ENCODE measurements at places on chromosomes 13 and 19. TPM values are rescaled to one million over a fixed set of nuclear protein-coding genes. Genes with fewer than 3 reads are reported as not detected.
A peak's percentile ranks its signal among the peaks of the same experiment; 100 is the strongest.

The SLC1A6 gene
- total RNA-seq, result 6.7 TPM

The CEACAM3 gene
- total RNA-seq, result 3.4 TPM

The ACER1 gene
- total RNA-seq, result not detected

The PSG4 gene
- 17.8 TPM for total RNA-seq

The WDR62 gene
- 1.2 TPM for total RNA-seq

The ZNF155 gene
- 7.5 TPM for total RNA-seq

The GFY gene
- not detected for total RNA-seq

The FCHO1 gene
- 16.1 TPM for total RNA-seq

The CYP4F3 gene
- total RNA-seq, result 0.96 TPM

The FOXO1 gene
- total RNA-seq, result 24.8 TPM

- no peak for DNase-seq
These were observed 2.3 kb upstream of the EFNA2 start for GRCh38 chr19:1283207-1283916.

DNA sequence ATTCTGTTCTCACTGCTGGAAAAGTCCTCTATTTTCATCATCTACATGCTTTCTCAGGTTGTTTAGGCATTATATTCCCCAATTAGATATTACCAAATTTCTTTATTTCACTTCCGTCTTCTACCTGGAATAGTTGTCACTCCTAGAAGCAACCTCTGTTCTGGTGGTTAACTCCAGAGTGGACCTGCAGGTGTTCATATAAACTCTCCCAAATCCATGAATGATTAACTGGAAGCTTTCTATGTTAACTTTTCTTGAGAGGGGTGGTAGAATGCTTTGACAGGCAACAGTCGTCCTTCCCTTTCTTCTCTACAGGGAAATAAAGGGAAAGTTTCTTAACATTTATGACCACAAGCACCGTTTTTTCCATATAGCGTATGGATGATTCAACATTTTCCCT lies 48.4 kb upstream of the UFM1 start:
- DNase-seq, result no peak

- DNase-seq, result no peak
These were observed 169 bp downstream of the GRAMD1A start for GRCh38 chr19:35000338-35000646.

DNA sequence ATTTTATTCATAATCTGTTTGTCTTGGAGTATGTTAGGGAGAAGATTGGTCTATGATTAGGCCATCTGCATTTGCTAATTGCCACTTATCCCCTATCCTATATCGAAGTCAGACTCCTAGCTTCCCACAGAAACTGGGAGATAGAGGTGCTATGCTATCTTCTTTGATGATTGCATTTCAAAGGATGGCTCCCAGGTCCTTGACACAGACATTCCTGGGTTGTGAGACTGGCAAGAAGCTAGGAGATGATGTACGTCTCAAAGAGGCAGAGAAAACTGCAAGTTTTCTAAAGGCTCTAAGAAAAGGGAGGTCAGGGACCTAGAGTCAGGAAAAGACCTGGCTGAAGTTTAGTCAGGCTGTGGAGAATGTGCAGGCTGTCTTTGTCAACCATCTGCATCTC lies 1251.9 kb downstream of the PCDH17 start:
- DNase-seq, result no peak

GRCh38 chr13:46342538-46342937 lies 44.5 kb downstream of the RUBCNL start:
- no peak for DNase-seq

DNA sequence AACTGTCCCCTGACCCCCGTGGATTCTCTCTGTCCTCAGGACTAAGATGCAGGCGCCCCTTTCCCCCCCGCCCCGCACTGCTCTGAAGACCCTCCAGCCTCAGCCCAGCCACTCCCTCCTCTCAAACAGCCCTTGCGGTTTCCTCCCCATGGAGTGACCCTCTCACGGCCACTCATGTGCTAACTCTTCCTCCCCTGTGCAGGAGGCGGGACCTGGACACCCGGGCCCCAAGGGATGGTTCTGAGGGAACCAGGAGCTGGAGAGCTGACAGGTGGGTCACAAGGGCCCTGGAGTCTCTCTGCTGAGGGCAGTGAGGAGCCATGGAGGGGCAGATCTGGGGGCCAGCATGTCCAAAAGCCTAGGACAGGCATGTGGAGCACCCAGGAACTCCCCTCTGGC lies 1.9 kb downstream of the ISOC2 start:
- DNase-seq, result no peak

GRCh38 chr19:8254286-8255001 lies 45.3 kb downstream of the CERS4 start:
- no peak for DNase-seq

DNA sequence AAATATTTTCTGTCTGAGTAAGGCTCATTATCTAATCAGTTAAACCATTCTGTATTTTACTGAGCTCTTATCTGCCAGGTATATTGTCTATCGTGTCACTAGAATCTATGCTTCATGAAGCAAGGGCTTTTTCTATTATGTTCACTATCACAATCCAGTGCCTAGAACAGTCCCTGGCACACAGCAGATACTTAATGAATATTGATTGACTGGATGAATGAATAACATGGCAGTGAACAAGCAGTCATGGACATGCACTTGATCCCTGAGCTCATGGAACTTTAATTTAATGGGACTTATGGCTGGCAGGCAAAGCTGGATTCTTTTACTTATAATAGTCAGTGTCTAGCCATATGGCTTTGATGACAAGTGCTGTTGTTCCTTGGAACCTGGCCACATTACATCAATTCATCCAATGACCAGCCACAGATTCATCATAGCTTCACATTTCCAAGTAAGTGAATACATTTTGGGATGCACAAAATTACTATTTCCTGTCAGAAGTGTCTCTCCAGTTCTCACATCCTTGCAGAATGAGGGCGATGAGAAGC lies 214.8 kb downstream of the COG6 start:
- DNase-seq, result no peak

GRCh38 chr13:113645329-113645728 lies 12.7 kb downstream of the ATP4B start:
- no peak for DNase-seq

DNA sequence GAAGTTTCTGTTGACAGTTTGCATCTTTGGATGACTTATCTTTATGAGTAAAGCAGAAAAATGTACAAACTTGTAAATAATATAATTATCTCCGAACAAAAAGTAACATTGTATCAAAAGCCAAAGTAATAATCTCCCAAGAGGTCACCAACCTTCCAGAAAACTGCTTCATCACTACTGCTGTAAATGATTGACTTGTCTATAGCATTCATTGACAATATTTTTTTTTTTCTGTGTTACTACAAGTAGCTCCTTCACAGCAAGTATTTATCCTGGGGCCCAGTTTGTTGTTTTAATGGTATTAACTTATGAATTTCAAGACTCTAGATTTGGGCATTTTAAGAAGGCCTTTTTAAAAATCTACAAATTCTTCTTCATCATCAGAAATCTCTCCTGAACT lies 242.4 kb downstream of the KLF12 start:
- DNase-seq, result no peak

GRCh38 chr19:10412257-10412977 lies 7.9 kb upstream of the PDE4A start:
- DNase-seq, result no peak

- no peak for DNase-seq
These were observed 67.3 kb downstream of the ZAR1L start for GRCh38 chr13:32247887-32248286.

- peak; percentile 96 for DNase-seq
These were observed 12.6 kb upstream of the ZNF414 start for GRCh38 chr19:8526345-8527091.

- peak; percentile 52 for DNase-seq
These were observed 81.2 kb upstream of the WASF3 start for GRCh38 chr13:26476111-26476781.

DNA sequence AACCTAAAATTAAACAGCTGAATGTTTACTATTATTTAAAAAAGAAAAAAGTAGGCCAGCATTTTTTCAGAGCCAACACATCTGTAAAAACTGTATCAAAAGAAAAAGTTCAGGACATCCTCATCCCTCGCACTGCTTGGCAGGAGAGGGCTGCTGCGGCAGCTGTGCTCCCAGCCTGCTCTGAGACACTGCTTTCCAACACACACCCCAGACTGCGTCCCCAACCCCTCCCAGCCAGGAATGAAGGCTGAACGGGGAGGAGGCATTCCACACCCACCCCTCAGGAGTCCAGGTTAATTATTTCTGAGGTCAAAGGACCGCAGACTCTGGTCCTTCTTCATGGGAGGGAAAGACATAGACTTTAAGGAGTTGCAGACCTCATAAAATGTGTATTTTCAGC lies 43.1 kb downstream of the COL4A1 start:
- peak; percentile 62 for DNase-seq

DNA sequence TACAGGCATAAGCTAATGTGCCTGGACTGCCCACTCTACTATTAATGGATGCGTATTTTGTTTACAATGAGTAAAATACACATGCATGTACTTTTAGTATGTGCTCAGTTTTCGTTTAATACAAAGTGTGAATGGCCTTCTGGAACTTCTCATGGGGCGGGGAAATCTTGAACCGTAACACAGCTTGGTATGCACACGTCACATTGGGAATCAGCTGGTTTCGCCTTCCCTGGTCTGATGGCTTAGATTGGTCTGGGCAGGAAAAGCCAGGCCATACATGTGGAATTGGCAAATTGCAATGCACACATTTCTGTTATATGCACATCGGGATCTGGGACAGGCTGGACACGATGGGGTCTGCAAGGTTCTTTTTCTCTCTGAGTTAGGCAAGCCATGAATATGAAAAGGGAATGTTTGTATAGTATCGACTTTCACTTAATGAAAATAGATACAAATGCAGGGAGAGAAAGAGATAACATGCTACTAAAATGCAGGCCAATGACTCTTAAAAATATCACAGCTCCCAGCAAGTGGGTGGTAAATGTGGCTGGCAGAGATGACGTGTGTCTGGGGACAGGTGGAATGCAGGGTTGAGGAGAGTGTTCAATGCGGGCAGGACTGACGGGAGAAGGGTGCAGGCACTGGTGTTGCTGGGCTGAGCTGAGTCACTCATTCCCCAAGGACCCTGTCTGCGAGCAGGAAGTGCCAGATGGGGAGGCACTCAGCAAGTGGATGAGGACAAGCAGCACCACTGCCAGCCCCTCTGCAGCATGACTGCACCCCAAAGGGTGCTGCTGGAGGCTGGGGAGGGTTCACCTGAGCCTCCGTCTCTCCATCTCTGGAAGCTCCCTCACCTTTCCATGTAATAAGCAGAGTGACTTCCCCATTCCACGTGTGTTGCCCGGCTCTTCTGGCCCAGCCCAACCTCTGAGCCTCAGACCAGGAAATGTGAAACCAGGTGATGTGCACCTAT lies 204.0 kb upstream of the GPR12 start:
- DNase-seq, result no peak

GRCh38 chr13:52846567-52847321 lies 1.7 kb downstream of the PCDH8 start:
- DNase-seq, result peak; percentile 51

DNA sequence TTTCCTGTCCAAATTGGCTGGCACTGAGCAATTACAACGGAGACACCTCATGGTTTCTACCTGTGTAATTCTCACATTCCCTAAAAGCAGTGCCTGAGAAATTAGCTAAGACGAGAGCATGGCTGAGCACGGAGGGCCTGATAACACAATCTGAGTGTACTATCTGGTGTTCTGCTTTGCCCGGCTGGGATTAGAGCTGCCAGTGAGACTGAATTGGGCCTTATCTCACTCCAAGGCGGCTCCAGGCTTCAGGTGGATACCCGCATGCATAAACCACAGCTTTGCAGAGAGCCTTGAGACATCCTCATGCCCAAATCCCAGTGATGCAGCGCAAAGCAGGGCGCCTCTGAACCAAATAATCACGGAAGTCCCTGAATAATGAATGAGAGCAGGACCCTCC lies 172.3 kb downstream of the OXGR1 start:
- DNase-seq, result no peak

GRCh38 chr19:6233827-6234511 lies 45.8 kb downstream of the MLLT1 start:
- DNase-seq, result no peak

- peak; percentile 14 for DNase-seq
These were observed 4.3 kb downstream of the DMKN start for GRCh38 chr19:35509018-35509652.

GRCh38 chr19:43634506-43634871 lies 5.2 kb downstream of the CADM4 start:
- DNase-seq, result no peak

DNA sequence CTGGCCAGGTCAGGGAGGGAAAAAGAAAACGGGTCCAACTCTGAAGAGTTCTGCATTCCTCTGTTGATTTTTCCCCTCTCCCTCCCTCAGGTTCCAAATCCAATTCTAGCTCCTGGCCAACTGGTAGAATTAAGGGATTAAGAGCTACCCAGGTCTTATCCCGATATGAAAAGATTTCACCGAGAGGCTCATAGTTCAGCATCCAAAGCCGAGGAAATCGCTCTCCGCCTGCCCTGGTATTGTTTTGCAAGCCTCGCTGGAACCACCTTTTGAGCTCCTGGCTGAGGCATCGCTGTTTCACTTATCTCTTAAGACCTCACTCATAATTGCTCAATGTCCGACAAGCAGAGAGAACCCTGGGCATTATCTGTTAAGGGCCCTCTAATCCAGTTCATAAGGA lies 180.4 kb downstream of the URI1 start:
- no peak for DNase-seq

DNA sequence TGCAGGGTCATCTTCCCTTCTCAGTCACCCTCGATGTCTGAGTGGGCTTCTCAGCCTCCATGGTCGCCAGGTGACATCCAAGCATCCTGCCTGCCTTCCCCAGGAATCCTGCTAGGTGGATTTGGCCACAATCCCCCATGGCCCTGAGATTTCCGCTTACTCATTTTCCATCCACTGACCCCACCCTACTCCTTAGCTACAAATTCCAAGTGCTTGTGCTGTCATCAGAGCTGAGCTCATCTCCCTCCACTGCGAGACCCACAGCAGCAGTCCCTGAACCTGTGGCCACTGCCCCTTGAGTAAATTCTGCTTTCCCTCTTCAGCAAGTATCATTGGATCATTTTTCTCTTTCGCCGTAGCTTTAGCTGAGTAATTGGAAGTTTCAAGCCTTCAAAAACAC lies 90.5 kb upstream of the ANKRD10 start:
- no peak for DNase-seq

DNA sequence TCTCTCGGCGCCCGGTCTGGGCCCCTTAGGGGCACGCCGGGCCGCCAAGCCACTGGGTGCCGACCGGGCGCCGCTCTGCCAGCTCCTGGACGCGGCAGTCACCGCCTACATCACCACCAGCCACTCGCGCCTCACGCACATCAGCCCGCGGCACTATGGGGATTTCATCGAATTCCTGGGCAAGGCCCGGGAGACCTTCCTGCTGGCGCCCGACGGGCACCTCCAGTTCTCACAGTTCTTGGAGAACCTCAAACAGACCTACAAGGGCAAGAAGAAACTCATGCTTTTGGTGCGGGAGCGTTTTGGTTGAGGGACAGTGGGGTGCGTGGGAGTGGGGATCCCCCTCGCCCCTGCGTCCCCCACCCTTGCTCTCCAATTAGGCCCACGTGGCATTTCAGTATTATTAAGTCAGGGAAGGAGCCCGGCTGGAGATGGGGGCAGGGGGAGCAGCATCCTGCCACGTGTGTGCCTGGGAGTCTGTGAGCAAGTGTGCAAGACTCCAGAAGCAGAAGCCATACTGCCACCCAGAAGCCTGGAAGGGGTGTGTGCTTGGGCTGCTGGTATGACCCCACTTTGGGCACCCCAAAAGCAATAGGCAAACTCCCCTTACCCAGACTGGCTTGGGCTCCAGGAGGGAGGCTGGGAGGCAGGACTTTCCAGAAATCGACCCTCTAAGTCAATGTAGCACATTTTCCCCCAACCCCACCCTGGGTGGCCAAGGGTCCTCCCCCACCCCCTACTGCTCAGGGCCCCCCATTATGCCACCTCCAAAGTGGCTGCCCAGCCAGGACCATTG lies 35.7 kb downstream of the ZSWIM4 start:
- no peak for DNase-seq

- no peak for DNase-seq
These were observed 45.8 kb downstream of the RFX2 start for GRCh38 chr19:6064336-6065073.
